ENCODE measurements at places on chromosomes 1 and 21. TPM values are rescaled to one million over a fixed set of nuclear protein-coding genes. Genes with fewer than 3 reads are reported as not detected.

DNA sequence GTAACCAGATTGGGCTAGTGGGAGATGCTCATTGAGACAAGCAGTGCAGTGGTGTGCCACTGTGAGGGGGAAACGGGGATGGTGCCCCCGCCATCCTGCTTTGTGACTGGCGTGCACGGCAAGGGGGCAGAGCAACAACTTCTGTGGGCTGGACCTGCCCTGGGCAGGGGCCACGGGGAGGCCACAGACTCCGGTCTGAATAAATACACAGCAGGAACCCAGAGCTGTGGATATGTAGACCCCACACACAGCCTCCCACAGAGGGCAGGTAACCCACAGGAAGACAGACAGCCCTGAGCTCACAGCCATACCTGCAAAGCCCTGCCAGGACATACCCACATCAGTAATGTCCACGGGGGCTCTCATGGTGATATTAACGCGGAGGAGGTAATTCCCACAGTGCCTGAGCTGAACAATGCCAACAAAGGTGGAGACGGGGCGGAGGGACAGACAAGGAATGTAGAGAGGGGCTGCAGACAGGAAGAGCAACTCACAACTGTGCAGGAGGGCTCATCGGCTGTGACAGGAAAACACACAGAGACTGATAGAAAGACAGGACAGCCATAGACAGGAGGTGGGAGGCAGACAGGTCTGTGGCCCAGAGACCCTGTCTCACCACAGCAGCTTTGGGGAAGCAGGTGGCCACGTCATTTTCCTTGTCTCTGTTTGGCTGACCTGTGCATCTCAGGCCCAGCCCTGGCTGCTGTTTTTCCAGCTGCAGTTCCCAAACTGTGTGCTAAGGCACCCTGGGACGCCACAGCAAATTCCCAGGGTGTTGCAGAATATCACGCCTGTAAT is 4.9 kb upstream of the WNT3A start:
- no peak for DNase-seq

DNA sequence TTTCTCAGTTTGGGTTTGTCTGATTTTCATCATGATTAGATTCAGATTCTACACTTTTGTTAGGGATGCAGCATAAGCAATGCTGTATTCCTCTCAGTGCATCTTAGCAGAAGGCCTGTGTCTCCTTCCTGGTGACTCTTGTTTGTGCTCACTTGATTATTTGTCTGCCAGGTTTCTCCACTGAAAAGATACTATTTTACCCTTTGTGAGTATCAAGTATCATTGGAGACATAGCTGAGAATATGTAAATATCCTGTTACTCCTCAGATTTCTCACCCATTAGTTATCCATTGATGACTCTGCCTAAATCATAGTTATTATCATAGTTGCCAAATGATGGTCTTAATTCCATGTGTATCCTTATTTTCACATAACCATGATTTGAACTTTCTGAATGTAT is 148.5 kb downstream of the POU2F1 start:
- no peak for DNase-seq

The LINGO4 gene
- polyA plus RNA-seq = 4.6 TPM

- no peak for DNase-seq
These were observed 14.1 kb downstream of the AZIN2 start for GRCh38 chr1:33094971-33095604.

The CACHD1 gene
- 1.1 TPM for polyA plus RNA-seq

Measured in psoas muscle (tissue), 8 donors.